Naive thymus-derived CD8-positive, alpha-beta T cell (primary cell): ENCODE measurements at places on chromosomes 11 and 22. TPM values are rescaled to one million over a fixed set of nuclear protein-coding genes. Genes with fewer than 3 reads are reported as not detected.

The ARHGAP42 gene
- total RNA-seq: 0.93 TPM

GRCh38 chr11:130246738-130247137 is 68.0 kb downstream of the ZBTB44 start:
- H3K27ac ChIP-seq: no peak overlapping the region
- no peak for DNase-seq

The TRIM49 gene
- not detected for total RNA-seq

The NECTIN1 gene
- 2.5 TPM for total RNA-seq
